ENCODE measurements at places on chromosomes 7 and 10.

- no peak for ATAC-seq
These were observed 27.4 kb downstream of the COA1 start for GRCh38 chr7:43701929-43702328.

GRCh38 chr10:74827694-74828093, 1.3 kb downstream of the KAT6B start:
- ATAC-seq = no peak

DNA sequence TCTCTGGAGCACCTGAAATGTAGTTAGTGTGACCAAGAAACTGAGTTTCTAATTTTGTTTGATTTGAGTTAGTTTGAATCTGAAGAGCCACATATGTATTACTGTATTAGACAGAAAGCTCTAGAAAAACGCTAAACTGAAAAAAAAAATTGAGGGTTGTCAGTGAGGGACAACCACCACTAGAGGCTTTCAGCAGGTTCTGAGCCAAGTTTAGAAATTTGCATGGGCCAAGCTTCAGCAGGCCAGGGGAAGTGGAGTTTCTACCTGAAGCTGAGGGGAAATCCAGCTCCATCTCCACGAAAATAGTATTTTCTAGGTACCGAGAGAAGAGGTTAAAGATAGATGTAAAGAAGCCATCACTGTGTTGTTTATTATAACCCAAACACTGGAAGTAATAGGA, 77.9 kb upstream of the PLXNA4 start:
- ATAC-seq = no peak

GRCh38 chr10:83915801-83916200, 223.5 kb upstream of the GHITM start:
- ATAC-seq = no peak

DNA sequence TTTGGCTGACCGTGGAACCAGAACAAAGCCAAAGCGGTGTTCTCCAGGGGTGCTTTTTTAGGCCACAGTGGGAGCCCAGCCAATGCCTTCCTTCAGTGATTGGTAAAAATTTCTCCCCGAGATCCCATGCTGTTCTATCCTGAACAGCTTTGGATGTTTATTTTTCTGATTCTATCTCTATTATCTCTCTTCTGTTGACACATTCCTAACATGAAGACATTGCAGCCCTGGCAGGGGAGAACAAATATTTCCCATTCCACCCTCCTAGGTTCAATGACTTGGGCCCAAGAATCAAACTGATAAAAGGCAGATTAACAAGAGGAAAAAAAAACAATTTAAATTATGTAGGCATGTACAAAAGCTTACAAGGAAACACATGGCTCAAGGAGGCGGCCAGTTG, 162.7 kb downstream of the PFKFB3 start:
- no peak for ATAC-seq

DNA sequence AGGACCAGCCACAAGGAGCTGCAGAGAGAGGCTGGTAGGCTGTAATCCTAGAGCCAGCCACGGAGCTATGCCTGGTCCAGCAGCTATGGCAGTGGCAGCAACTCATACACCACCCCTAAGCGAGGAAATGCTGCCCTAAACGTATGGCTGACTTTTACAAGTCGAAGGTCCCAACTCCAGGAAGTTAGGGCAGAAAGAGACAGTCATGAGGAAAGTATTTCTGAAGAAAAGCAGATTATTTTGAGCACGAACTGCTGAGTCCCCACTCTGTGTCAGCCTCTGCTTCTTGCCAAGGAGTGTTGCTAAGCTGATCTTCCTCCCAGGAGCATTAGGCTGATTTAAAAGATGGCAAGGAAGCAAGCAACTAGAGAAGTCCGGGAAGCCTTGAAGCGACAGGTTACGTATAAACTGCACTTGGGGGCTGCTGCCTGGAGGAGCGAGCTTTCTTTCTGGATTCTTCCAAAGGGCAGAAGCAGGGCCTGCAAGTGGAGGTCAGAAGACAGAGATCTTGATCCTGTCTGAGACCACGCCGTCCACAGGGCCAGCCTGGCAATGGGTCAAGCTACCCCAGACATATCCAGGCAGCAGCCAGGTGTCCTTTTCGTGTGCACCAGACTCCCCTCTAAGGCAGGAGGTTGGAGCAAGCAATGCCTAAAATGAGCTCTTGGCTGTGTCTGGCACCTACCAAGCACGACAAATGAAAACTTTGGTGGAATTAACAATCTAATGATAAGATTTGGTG, 39.4 kb downstream of the PLXNA4 start:
- ATAC-seq = no peak

GRCh38 chr10:2326411-2326810, 589.1 kb upstream of the ADARB2 start:
- ATAC-seq = no peak

- no peak for ATAC-seq
These were observed 8.3 kb downstream of the PSTK start for GRCh38 chr10:122988501-122988900.

DNA sequence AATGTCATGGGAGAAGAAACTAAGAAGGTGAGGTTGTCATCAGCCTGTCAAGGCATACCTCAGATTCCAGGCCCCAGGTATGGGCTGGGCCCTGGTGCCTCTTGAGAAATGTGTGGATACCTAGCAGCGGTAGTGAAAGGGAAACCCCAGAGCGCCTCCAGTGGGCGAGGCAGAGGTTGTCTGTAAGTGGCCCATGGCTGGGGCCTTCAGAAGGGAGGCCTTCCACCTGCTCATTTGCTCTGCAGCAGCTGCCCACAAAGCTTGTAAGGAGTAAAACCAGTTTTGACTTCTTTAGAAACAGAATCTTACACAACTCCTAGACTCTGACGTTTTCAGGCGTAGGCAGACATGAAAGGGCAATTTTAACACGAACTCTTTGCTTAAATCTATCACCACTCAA, 509.9 kb downstream of the PARD3 start:
- ATAC-seq = peak; percentile 99

DNA sequence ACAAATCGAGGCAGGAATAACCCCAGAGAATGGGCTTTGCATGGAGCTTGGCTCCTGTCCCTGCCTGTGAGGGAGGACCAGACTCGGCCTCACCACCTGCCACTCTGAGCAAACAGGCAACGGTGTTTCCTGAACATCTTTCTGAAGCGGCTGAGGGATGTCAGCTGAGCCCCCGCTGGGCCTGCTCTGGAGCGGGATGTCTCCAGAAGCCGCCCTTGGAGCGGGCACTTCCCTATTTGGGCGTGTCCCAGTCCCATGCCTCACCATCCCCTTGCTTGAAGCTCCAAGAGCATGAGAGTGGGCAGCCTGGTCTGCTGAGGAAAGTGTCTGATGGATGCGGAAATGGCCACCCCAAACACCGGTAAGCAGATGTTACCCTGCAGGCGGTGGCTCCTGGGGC, 10.2 kb downstream of the ALKBH4 start:
- no peak for ATAC-seq

GRCh38 chr10:20993389-20993788, 96.3 kb upstream of the NEBL start:
- peak; percentile 88 for ATAC-seq

DNA sequence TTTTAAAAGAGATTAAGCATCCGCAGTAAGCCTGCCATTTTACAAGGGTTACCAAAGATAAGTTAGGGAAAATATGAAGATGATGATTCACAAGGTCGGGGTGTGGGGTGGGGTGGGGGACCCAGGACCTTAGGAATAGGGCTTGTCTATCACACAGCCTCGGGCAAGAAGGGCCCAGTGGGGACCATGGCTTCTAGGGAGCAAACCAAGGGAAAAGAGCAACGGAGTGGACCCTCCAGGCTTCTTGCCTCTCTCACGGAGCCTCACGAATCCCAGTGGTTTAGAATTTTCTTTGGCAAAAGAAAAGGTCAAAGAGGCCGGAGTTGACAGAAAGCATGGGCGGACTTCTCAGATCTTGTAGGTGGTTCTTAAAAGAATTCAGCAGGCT, 1.3 kb downstream of the PRKCQ start:
- ATAC-seq = no peak

GRCh38 chr10:12875100-12875499, 126.4 kb downstream of the CCDC3 start:
- ATAC-seq = no peak

- ATAC-seq = no peak
These were observed 12.8 kb downstream of the KCNH2 start for GRCh38 chr7:150965273-150965830.

All from esophagus mucosa (tissue), 1 donor.